Pancreas (tissue), 10 donors: ENCODE measurements at places on chromosomes 3 and 15. TPM values are rescaled to one million over a fixed set of nuclear protein-coding genes. Genes with fewer than 3 reads are reported as not detected.

DNA sequence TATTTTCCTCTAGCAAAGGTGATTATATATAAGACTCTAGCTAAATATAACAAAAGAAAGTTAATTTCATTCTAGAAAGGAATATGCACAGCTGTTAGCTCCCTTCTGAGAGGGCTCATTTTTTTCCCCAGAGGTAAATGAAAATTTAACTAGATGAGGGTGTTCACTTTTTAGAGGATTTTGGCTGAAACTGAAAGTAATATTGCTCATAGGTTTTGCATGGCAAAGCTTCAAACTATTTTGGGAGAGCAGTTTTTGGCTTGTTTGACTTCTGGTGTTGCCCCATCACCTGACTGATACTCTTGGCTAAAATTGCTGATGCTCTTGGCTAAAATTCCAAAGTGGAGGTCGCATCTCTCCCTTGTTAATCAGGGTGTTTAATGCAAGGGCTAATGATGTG, 311.9 kb downstream of the EDEM1 start:
- no peak for DNase-seq

- DNase-seq = no peak
Measured at GRCh38 chr15:88487178-88487795, 19.8 kb downstream of the MRPS11 start.

DNA sequence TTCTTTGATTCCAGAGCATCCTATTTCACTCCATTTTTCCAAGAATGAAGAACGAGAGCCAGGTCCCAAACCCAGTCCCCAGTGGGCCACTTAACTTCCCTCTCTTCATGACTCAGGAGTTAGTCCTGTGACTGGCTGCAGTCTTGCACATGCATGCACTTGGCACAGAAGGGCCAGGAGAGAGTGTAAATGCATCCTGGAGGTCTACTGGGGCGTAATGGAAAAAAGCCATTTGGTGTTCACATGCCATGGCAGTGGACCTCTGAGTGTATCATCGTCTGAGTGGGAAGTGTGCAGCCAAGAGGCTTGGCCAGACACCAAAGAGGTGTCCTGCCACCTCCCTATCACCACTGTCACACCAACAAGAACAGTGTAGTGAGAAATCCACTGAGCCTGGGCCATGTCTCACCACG, 15.1 kb upstream of the RFTN1 start:
- DNase-seq = no peak

DNA sequence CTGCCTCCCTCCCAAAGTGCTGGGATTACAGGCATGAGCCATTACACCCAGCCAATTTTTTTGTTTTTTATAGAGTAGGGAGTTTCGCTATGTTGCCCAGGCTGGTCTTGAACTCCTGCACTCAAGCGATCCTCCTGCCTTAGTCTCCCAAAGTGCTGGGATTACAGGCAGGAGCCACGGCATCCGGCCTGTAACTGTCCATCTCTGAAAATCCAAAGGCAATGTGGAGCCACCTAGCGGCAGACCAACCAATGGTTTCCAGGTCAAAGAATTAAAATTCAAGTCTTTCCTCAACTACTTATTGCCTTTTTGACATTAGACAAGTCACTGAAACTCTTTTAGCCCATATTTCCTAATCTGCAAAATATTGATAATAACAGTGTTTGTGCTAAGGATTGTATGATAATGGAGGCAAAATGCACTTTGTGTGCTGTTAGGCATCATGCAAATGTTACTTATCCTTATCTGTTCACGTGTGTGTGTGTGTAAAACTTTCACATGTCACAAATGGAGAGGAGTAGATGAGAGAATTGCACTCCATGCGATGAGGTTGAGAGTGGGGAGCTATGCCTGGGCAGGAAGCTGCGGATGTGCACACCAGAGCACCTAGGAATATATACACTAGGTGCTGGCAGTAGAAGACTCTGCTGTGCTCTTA, 48.7 kb downstream of the COL8A1 start:
- no peak for DNase-seq

DNA sequence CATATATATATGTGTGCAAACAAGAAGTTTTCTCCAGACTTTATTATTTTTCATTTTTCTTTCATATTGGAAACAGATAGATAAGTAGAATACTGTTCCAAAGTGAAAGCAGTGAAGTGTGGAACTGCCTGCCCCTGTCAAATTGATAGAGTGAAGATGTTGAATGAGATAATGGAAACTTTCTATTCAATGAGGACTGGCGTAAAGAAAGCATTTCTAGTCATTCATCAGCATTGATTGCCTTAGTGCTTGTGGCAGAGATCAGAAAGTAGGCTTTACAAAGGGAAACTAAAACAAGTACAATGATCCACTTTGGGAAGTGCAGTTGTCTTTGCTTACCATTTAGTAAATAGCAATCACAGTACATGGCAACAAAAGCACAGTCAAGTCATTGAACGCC, 300.0 kb downstream of the CADM2 start:
- no peak for DNase-seq

- DNase-seq = no peak
Measured at GRCh38 chr3:45182915-45183871, 37.0 kb upstream of the CDCP1 start.

- no peak for DNase-seq
Measured at GRCh38 chr3:40938591-40938990, 260.7 kb upstream of the CTNNB1 start.

GRCh38 chr15:25579127-25579526, 140.3 kb upstream of the UBE3A start:
- no peak for DNase-seq

DNA sequence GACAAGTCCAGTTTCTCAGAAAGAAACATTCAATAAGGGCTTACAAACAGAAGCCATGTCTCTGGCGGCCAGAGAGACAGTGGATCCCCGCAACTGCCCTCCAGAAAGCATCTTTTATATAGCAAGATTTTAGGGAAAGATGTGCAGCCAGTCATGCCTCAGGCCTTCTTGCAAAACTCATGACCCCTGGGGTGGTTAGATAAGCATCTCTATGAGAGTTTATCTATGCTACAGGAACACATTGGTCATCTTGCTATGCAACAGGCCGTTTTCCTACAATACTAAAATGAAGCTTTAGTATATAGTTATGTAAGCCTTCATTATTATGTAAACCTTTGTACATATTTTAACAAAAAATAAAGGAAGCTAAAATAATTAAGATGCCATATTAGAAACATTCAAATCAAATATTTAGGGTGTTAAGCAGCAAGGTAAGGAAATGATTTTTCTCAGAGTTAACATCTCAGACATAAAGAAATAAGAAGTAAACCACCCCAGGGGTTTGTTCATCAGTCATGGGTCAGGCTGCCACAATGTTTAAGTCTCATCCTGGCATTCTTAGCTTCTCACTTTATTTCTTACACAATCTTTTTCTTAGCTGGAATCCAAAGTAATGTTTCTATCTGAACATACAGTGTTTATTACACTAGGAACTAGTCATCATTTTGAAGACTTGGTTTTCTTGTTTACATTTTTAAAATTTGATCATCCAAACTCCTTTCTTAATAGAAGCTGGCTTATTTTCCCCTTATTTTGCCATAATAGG, 6.3 kb upstream of the FSIP1 start:
- no peak for DNase-seq

The IL17RB gene
- total RNA-seq = 6.0 TPM

The TJP1 gene
- total RNA-seq = 38.1 TPM
